NCI-H2171 treated with DMSO at 0.1 percent for 48 hours (cell line): ENCODE measurements at places on chromosomes 5 and 9.
A peak's percentile ranks its signal among the peaks of the same experiment; 100 is the strongest.

DNA sequence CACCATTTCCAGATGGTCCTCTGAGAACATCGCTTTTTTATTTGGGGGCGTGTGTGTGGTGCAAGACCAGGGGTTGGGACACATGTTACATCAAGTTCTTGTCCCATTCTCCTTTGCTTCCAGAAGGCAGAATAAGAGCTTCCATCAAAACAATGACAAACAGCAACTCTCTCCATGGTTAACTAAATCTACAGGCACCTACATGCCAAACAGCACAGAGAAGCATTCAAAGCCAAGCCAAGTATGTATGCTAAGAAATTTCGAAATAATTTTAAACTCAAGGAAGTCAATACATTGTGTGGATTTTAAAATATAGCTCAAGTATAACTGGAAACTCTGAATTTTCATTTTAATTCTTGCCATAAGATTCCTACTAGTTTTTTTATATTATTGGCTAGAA, 105.6 kb downstream of the SEC61B start:
- no peak for DNase-seq

GRCh38 chr5:170132976-170133448, 27.3 kb downstream of the FOXI1 start:
- no peak for DNase-seq

DNA sequence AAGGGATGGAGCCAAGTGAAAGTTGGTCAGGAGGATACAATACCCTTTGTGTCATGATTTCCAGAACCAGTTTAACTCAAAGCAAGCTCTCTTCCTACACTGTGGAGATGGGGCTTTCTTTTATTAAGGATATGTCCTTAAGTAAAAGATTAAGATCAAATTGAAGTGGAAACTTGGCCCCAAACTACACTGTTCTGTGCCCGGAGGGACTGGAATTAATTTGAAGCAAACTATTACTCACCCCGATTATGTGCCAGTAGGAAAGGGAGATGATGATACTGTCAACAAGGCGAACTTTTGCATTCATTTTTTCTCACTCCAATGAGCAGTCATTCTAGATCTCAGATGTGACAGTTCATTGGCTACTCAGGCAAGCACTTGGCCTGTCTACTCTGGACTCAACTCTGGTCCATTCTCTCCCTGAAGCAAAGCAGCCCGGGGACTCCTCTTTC, 186.7 kb downstream of the NTRK2 start:
- no peak for DNase-seq

DNA sequence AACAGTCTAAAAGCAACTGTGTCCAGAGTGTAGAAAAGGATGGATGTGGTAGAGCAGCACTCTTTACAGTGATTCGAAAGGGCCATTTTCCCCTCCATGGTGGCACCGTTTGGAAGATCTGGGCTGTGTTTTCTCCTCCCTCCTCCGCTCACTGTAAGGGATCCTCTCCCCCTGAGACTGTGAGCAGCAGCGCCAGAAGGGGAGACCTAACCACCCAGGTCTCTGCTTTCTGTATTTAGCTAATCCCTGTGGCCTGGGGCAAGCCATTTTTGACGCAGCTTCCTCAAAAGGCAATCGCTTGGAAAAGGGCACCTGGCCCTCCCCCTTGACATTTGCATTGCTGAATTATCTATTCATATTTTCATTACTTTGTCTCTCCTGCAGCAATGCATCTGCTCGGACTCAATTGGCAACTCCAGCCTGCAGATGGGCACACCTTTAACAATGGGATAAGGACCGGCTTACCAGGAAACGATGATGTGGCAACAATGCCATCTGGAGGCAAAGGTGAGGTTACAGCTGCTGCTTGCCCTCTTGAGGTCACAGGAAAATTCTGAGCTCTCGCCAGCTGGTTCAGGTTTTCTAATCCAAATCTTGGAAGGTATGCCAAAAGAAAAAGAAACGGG, 244.3 kb upstream of the WWC1 start:
- DNase-seq = peak; percentile 84

DNA sequence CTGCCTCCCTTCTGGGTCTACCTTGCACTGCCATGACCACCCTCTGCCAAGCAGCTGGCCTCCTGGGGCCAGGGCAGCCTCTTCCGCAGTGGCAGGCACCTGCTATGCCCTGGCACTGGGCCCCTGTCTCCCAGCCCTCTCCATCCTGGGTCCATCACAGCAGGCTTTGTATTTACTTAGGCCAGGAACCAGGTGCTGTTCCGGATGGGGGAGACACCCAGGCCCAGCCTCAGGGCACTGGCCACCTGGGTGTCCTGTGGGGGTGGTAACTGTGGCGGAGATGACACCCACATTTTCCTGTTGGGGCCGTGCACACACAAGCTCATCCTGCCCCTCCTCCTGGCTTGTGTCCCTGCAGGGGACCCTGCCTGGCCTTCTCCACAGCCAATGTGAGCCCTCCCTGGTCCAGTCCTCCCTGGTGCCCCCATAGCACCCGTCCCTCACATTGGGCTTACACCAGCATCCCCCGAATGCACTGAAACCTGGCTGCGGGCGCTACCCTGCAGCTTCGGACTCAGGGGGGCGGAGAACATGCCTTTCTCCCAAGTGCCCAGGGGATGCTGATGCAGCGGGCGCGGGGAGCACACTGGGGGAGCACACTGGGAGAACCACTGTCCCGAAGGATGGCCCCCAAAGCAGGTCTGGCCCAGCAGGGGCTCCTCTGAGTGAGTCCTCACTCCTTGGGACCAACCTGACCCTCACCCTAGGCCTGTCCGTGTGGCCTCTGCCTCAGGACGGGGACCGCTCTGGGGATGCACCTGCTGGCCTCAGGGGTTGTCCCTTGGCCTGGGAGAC, 17.9 kb downstream of the FAM163B start:
- no peak for DNase-seq

DNA sequence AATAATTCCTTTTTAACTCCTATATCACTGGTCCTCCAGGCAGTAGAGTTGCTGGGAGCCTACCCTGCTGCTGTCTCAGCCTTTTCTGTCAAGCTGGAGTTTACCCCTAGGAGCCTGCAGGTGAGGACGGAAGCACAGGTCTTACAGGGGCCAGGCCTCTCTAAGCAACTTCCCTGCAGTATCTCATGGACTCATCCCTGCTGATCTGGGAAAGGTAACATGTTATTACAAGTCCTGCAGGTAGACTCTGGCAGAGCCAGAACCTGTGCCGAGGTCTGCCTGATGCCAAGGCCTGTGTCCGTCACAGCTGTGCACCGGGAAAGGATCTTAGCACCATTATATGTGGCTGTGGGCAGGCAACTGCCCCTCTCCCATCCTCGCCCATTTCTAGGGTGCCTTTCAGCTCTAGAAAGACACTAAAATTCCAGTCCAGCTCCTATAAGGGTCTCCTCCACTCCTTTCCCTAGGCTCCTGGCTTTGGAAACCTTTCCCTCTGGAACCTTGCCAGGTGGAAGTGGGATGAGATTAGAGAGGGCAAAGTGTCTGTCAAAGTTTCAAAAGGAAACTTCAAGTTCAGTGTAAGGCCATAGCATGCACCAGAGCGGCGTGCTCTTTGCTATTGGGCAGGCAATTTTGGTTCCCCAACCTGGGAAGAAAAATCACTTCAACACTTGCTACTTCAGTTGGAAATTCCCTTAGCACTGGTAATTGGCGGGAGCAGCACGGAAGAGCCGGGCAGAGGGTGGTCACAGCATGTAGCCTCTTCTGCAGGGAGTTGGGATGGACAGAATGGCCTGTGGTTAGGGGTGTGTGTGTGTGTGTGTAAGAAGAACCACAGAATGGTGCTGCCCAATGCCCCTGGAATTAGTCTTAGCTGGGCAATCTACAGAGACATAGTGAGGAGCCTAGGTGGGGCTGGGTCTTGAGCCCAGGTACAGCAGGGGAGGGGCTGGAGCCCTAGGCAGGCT, 17.5 kb downstream of the TMEM171 start:
- no peak for DNase-seq

DNA sequence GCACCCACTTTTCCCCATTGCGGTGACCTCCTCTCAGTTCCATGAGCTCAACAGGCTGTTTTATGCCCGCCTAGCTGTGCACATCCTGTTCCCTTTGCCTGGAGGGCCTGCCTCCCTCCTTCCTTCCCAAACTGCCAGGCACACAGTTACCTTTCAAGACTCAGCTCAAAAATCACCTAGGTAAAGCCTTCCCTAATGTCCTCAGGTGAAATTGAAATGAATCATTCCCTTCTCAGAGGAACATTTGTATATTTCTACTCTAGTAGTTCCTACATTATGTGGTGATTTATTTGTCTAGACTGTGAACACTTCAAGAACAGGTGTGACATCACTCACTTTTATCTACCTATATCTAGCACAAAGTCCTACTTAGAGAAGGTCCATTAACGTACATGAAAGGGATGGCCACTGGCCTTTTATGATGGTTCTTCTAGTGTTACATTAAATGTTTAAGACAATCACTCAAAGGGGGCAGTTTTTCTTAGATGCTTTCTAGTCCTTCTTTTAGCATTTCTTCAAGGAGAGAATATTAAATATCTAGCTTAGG, 103.5 kb upstream of the EQTN start:
- no peak for DNase-seq

DNA sequence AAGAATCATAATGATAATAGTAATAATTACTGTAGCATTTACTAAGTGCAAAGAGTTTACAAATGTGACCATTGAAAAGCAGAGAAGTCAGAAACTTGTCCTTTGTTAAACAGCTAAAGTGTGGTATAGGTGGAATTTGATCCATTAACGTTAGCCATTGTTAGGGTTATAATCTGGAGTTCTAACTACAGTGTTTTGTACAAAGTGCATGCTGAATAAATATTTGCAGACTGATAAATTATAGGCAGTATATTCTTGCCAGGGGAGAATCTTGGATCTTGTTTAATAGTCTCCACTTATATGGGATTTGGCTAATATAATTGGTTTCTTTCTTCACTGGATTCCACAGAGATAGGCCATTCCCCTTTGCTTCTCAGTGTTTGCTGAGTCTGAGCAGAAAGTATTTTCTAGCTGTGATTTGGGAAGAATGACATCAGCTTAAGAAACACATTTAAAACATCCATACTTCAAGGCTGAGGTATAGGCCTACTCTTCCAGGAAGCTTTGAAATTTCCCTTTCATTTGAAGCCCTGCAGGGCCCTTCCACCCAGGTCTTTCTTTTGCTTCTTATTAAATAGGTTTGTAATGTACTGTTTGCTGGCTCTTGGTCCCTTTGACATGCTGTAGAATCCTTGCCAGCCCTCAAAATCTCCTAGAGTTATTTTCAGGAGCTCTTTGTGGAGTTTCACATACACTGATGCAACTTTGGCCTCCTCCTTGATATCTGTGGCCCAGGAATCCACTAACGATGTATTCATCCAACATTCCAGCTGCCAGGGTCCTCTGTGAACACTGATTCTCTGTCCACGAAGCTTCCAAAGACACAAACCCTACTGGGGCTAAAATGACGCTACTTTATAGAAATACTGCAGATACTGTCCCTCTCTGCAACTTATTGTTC, 51.4 kb downstream of the ATP10B start:
- DNase-seq = no peak

DNA sequence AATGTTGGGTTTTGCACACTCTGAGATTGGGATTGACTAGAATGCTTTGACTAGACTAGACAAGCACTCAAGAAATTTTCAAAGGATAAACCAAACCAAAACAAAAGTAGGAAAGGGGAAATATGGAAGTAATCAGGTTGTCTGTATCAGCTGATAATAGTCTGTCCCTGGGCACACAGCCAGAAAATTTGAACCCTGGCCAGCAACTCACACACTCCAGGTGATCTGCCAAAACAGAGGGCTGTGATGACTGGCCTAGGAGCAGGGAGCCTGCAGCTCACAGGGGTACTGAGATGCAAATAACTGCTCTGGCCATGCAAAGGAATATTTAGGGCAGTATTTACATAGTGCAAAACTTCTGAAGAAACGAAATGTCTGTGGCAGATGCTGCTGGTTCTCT, 112.3 kb upstream of the SMIM23 start:
- no peak for DNase-seq

DNA sequence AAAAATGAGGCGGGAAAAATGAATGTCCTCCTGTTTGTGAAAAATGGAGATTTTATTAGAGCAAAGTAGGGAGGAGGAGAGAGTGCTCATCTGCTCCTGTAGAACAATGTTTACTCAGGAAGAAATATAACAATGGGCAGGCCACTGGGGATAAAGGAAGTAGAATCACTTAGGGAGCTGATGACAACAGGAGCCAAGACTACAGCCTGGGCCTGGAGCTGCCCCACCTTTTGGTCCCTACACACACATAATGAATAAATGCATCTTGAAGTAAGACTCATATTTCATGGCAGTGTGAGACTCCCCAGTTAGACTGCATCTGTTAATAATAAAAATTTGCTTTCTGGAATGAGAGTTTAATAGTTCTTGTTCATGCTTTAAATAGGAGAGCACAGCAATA, 1939.8 kb downstream of the EFNA5 start:
- peak; percentile 23 for DNase-seq

- DNase-seq = no peak
Measured at GRCh38 chr5:132256783-132257130, 739 bp upstream of the PDLIM4 start.

GRCh38 chr9:105191508-105192121, 52.8 kb upstream of the SLC44A1 start:
- no peak for DNase-seq

- no peak for DNase-seq
Measured at GRCh38 chr9:85738509-85738908, 3.2 kb downstream of the AGTPBP1 start.

- no peak for DNase-seq
Measured at GRCh38 chr5:160366230-160366629, 4.2 kb downstream of the C1QTNF2 start.

DNA sequence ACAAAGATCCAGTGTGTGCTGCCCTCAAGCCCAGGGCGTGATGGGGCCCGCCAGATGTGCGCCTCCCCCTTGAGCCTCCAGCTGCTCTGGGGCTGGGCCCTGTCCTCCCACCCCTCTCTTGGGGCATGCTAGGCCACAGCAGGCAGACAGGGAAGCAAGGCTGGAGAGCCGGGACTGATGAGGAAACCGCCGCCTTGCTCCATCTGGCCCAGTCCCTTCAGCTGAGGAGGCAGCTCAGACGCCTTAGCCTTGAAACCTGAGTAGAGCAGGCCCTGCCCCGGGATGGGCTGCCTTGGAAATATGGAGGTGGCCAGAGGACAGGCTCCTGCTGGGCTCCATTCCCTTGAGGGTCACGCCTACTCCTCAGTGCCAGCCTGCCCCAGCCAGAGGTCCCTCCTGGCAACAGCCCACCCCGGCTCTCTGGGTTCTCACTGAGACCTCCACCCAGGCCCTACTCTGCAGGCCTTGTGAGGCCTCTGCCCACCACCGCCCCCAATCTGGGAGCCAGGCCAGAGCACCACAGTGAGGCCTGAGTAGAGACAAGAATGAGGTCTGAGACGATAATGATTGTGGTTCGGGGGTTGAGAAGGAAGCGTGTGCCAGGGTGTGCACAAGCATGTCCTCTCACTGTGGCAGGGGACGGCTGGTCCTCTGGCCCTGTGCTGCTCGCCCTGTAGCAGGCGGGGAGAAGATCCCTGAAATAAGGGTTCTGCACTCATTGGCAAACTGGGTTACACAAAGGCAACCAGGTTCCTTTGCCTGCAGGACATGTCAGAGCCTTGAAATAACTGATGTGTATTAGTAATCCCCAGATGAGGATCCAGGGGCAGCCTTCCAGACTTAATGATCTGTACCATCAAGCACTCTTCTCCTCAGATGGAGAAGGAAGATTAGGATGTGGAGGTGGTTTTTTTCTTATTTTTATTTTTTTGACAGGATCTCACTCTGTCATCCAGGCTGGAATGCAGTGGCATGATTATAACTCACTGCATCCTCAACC, 30.9 kb downstream of the CXXC5 start:
- DNase-seq = peak; percentile 38
